ENCODE measurements at places on chromosomes 16 and 17.

DNA sequence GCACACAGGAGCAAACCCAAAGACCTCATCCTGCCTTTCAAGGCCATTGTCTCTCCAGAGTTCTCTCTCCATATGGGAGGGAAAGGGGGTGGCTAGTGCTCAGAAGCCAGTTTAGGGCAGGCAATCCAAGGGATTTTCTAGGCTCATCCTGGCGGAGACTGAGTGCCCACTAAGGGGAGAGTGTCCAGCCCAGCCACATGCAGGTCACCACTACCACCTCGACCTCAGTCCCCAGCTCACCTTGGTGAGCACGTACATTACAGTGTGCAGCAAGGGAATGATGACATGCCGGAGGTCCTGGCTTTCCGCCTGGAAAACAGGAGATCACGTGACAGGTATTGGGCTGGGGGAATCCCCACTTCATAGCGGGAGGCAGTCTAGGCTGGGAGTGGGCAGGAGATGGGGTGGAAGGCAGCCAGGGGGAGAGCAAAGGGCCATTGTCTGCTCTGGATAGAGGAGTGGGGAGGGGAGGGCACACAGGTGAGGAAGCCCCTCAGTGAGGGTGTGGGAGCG, 29.9 kb downstream of the PIK3R6 start:
- no peak for DNase-seq

GRCh38 chr17:71978435-71978834, 142.4 kb upstream of the SOX9 start:
- no peak for DNase-seq

- DNase-seq, result no peak
These were observed 28.0 kb downstream of the LLGL2 start for GRCh38 chr17:75553295-75554110.

DNA sequence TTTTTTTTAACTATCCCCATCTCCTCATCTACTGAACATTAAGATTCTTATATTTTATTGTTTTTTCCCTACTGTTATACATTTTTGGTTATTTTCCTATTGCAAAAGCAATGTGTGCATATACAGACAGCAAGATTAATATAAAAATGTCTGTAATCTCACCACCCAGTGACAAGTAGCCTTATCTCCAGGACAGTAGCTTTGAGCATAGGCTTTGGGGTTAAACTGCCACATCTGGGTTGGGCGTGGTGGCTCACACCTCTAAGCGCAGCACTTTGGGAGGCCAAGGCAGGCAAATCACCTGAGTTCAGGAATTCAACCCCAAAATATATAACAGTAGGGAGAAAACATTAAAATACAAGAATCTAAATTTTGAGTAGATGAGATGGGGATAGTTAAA, 27.4 kb upstream of the SSTR2 start:
- DNase-seq, result no peak

GRCh38 chr16:85064186-85064585, 36.6 kb downstream of the KIAA0513 start:
- DNase-seq, result no peak

- no peak for DNase-seq
These were observed 6.4 kb upstream of the CRISPLD2 start for GRCh38 chr16:84813141-84813934.

- DNase-seq, result no peak
These were observed 378.7 kb downstream of the HS3ST4 start for GRCh38 chr16:26070302-26071100.

DNA sequence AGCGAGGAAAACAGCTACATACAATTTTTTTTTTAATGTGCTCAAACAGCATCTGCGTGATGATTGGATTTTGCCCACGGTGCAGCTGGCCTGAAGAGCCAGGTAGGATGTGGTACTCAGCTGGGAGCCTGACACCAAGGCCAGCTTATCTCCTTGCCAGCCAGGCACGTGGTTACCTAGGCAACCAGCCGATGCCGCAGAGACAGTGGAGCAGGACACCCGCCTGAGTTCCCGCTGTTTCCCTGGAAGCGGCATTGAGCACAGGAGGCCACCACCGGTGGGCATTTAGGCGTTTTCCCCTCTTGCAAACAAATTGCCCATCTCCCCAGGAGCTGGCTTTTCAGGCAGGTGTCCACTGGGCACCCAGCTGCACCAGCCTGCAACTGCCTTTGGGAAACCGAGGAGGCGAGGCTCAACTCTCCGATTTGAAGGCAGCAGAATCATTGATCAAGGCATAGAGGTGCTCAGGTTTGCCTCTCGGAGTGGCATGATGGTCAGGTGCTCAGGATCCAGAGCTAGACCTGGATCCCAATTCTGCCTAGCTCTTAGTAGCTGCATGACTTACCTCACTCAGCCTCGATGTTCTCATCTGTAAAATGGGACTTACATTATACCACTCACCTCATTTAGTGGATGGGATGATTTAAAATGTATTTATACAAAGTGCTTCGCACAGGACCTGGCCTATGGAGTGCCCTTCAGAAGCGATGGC, 137.5 kb upstream of the PLCG2 start:
- DNase-seq, result no peak
